Natural killer cell treated with Interleukin-12 subunit alpha and Interleukin-12 subunit beta and Interleukin-15 and Interleukin-18, amount 100 ng/mL, for 72 hours (primary cell): ENCODE measurements at places on chromosomes 16 and 17. TPM values are rescaled to one million over a fixed set of nuclear protein-coding genes. Genes with fewer than 3 reads are reported as not detected.

GRCh38 chr17:62100055-62100454, 35.0 kb upstream of the MED13 start:
- no peak for DNase-seq

- DNase-seq, result no peak
Measured at GRCh38 chr16:20674684-20675487, 22.6 kb downstream of the ACSM1 start.

DNA sequence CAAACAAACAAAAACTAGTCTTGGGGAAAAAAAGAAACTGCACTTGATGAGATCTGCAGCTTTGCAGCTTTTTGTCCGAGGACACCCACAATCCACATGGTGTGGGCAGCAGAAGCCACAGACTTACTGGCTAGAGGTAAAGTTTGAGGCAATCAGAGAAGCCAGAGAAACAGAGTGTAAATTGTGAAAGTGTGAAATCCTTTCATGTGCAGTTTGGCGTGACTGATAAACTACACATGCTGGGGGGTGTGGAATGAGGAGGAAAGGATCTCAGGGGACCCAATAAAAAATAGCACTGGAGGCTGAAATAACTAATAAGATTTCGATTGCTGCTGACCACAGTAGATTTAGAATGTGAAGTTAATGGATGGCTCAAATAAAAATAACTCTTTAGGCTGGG, 42.4 kb upstream of the HOXB13 start:
- no peak for DNase-seq

DNA sequence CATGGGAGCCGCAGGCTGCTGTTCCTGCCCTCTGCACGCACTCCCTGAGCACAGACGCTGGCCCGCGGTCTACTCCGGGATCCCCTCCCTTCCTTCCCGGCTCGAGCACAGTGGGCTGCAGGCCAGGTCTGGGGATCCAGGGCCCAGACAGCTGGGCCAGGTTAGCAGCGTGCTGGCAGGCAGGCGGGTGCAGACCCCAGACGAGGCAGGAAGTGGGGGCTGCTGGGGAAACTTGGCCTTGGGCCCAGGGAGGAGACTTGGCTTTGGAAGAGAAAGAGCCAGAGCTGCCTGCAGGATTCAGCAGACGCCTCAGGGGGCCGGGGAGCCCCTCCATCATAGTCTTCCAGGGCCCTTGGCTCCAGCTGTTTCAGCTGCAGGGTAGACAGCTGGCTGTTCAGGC, 30.2 kb upstream of the ABCC3 start:
- DNase-seq, result no peak

- DNase-seq, result no peak
Measured at GRCh38 chr16:69057400-69058378, 47.8 kb upstream of the HAS3 start.

The ACSM2A gene
- total RNA-seq, result not detected

The RAB11FIP4 gene
- total RNA-seq, result 21.6 TPM
